ENCODE measurements at places on chromosomes 12 and 14.

GRCh38 chr14:54818201-54819133 lies 84.2 kb downstream of the GCH1 start:
- DNase-seq: peak; percentile 65

DNA sequence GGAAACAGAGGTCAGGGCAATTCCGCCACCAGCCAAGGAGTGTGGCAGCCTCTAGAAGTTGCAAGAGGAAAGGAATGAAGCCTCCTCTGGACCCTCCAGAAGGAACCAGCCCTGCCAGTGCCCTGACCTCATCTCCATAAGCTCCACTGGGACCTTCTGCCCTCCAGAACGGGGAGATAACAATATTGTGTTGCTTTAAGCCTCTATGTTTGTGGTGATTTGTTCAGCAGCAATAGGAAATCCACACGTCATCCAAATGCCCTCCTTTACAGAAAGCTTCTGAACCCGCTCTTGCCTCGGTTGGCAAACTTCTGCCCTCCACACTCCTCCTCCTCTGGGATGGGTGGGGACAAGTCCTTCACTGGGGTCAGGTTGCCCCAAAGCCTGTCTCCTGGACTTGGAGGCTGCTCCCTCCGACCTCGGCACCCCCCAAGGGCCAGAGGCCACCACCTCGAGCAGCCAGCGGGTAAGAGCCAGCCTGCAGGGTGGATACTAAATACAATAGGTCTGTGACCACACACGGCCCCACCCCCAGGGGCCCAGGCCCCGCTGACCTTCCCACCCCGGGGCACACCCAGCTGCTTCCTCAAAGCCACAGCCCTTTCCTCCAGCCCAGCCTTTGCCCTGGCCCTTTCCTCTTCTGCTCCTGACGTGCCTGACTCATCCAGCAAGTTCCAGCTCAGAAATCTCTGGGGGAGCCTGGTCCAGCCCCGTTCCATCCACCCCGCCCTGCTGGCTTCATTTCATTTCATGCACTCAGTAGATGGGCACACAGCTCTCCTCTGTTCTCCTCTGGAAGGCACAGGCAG lies 58.7 kb upstream of the NCOR2 start:
- no peak for DNase-seq

- no peak for DNase-seq
Measured at GRCh38 chr12:1877169-1877878, 41.1 kb downstream of the CACNA2D4 start.

- DNase-seq: no peak
Measured at GRCh38 chr14:37890095-37890494, 294.7 kb downstream of the TTC6 start.

GRCh38 chr12:91109148-91109564 lies 2.1 kb downstream of the LUM start:
- peak; percentile 5 for DNase-seq

GRCh38 chr14:67357186-67357968 lies 2.2 kb downstream of the ATP6V1D start:
- DNase-seq: no peak

GRCh38 chr12:41039461-41039860 lies 148.7 kb upstream of the PDZRN4 start:
- no peak for DNase-seq

DNA sequence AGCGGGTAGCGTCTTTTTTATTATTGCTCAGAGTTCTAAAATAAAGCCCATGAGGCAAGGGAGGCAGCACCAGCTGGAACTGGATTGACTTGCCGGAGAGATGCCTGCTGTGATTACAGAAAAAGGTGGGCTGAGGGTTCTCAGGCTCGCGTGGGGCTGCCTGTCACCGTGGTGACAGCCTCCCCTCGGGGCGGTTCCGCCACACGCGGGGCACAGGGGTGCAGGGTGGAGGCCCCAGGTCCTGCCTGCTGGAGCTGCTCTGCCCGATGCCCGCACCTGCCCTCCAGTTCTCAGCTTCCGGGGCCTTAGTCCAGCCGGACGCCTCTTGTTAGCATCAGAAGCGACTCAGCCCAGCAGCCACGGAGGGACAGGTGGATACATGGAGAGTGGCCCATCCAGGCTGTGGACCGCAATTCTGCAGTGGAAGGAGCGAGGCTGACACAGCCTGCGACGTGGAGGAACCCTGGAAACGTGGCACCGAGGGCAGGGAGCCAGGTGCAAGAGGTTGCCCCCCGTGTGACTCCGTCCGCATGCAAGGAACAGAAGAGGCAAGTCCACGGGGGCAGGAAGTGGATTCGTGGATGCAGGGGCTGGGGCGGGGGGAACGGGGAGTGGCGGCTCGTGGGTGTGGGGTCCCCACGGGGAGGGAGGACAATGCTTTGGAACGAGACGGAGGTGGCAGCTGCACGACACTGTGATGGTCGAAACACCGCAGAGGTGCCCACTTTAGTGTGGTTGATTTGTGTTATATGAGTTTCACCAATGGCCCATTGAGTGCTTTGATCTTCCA lies 79.5 kb downstream of the GALNT9 start:
- DNase-seq: peak; percentile 51

GRCh38 chr12:88052686-88053085 lies 23.5 kb upstream of the C12orf50 start:
- peak; percentile 56 for DNase-seq

DNA sequence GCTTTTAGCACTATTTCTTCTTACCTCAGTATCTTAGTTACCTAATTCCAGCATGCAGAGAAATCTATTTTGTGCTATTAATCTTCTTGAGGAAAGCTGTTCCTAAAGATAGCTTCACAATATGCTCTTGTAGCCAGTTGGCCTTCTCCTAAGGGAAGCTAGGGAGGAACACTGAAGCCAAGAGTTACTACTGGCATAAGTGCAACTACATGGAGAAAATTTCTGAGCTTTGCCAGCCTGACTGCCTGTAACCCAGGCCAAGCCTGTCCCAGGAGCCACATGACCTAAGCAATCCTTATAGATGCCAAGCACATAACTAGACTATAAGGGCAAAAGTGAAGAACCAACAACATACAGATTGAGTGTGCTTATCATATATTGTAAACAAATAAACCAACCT lies 890.2 kb downstream of the FLRT2 start:
- DNase-seq: peak; percentile 55

GRCh38 chr12:71536279-71536938 lies 96.8 kb downstream of the LGR5 start:
- DNase-seq: no peak

GRCh38 chr14:77342726-77343397 lies 22.0 kb downstream of the GSTZ1 start:
- DNase-seq: no peak

GRCh38 chr12:13241833-13242488 lies 45.4 kb downstream of the EMP1 start:
- no peak for DNase-seq

DNA sequence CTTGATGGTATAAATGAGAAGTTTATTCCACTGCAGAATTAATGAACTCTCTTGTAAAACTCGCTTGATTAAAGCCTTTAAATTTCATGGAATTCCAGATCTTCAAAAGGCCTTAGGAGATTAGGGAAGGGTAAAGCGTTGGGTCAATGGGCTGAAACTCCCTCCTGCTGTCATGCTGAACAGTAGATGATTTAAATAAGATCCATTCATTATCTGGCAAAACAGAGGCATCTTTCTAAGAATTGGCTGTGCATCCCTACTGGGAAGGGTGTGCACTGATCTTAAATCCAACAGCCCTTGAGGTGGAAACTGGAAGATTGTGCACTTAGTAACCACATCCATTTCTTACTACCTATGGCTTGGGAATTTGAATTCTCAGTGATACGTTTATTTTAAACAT lies 56.0 kb downstream of the PLCZ1 start:
- DNase-seq: no peak

DNA sequence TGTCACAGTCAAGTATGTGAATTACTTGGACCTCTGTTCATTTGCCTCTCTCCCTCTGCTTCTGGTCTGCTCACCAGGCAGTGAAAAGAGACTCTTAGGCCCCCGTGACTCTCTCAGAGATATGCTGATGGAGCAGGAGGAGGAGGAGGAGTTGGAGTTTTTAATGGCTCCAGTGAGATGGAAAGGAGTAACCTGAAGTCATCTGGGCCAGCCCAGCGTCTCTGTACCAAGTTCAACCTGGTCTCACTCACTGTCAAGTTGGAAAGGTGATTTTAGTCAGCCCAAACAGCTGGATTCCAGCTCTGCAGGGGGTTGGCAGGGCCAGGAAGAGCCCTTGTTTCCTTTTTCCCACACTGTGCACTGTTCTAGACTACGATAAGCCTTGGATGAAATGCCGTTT lies 48.6 kb downstream of the SH2B3 start:
- DNase-seq: no peak

DNA sequence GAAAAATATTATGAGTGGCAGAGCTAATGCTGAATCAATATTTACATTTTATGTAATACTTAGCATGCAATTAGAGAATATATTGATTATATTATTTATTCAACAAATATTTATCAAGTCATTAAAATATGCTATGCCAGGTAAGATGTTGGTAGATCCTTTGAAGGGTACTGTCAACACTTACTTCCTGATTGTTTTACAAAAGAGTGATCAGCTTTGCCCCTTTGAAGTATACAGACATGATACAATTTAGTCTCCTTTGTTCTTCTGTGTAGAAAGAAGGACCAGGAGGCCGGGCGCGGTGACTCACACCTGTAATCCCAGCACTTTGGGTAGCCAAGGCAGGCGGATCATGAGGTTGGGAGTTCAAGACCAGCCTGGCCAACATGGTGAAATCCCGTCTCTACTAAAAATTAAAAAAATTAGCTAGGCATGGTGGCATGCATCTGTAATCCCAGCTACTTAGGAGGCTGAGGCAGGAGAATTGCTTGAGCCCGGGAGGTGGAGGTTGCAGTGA lies 73.9 kb upstream of the IFNG-AS1 start:
- no peak for DNase-seq

DNA sequence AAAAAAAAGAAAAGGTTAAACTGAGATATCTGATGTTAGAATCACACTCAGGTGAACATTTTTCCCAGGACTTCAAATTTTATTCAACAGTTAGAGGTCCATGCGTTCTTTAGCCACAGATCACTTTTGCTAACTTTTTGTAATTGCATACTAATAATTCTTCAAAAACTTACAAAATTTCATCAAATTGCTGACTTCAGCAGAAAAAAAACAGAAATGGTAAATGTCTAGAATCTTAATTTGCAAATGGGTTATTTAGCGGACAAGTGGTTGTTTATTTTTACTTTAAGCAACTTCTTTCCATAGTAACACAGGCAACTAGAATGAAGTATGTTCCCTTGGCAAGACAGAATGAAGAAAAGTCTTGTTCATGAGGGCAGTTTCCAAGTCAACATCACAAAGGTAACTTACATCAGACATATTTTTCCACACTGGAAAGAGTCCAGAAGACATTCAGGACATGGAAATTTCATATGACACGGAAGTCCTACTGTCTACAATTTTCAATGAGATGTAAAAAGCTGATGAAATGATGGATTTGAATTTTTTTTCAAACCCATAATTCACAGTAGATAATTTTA lies 62.5 kb upstream of the SOX5 start:
- peak; percentile 9 for DNase-seq

- no peak for DNase-seq
Measured at GRCh38 chr12:19474147-19474546, 34.9 kb downstream of the AEBP2 start.

- DNase-seq: no peak
Measured at GRCh38 chr12:54940727-54941315, 43.7 kb downstream of the TESPA1 start.

DNA sequence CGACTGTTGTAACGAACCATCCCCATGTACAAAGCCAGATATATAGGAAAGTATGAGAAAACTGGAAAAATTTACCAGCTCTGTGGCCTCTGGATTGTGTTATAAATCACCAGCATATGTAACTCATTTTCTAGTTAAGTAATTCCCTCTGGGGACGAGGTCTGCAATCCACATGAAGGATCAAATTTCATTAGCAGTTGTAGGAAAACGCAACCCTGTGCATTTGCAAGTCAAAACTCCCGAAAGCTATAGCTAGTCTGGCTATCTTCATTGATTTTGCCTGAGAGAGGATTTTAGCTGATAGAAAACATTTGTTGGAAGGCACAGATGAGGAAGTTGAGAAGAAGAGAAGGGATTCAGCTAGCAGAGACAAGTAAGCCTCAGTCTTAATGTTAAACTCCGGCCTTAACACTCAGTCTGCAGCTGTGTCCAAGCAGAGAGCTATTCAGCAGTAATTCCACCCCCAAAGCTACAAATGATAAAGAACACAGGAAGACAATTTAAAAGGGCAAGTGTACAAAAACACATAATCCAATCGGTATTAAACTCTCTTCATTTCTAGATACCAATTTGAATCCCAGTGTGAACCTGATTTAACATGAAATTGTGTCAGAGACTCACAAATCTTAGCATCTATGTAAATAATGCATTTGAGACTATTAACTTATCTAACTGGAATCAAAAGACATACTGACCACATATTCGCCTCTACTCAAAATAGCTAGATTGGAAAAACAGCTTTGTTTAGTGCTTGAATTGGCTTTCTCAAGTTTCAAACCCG lies 54.2 kb upstream of the CERS5 start:
- DNase-seq: peak; percentile 43

Measured in brain (organoid and tissue), 16 donors.